ENCODE measurements at places on chromosomes 2 and 18.

GRCh38 chr18:63299837-63300745 lies 19.5 kb downstream of the BCL2 start:
- DNase-seq: no peak

- DNase-seq: no peak
Measured at GRCh38 chr2:54254180-54254579, 1.8 kb downstream of the TSPYL6 start.

- DNase-seq: no peak
Measured at GRCh38 chr2:83015900-83016299, 1443.2 kb downstream of the SUCLG1 start.

GRCh38 chr18:4391859-4392258 lies 63.2 kb downstream of the DLGAP1 start:
- DNase-seq: no peak

DNA sequence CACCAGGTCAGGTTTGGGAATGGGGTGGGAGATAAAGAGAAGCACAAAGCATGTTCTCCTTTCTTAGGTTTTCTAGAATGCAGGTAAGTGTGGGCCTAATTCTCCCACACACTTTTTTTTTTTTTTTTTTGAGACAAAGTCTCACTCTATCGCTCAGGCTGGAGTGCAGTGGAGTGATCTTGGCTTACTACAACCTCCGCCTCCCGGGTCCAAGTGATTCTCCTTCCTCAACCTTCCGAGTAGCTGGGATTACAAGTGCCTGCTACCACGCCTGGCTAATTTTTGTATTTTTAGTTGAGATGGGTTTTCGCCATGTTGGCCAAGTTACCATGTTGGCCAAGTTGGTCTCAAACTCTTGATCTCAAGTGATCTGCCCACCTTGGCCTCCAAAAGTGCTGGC lies 26.3 kb downstream of the LIPG start:
- no peak for DNase-seq

DNA sequence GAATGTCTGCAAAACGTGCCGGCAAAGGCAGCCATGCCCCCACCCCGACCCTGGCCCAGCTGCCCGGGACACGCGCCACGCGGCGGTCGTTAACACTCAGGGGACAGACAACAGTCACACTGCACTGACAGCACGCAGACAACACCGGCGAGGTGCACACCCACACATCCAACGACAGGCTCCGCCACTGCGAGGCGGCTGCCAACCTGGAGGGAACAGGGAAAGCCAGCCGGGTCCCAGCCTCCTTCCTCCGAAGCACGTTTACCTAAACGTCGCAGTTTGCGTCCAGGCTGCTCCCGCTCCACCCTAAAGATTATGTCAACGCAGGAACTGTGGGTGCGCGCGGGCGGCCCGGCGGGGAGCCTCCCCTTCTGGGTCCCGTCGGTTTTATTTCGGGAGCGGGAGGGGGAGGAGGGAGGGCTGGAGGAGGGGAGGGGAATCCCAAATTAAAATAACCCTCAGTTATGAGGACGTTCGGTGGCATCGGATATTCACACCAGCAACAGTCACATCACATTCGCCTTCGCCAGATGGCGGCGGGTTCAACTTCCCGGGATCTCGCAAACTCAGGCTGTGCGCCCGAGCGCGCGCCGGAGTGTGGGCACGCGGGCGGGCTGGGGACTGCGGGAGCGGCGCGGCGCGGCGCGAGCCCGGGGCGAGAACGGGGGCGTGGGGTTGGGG lies 644 bp downstream of the PTGR3 start:
- DNase-seq: no peak

- no peak for DNase-seq
Measured at GRCh38 chr2:10830203-10830602, 17.6 kb upstream of the PDIA6 start.

GRCh38 chr2:97878865-97879264 lies 116.9 kb downstream of the TMEM131 start:
- DNase-seq: no peak

DNA sequence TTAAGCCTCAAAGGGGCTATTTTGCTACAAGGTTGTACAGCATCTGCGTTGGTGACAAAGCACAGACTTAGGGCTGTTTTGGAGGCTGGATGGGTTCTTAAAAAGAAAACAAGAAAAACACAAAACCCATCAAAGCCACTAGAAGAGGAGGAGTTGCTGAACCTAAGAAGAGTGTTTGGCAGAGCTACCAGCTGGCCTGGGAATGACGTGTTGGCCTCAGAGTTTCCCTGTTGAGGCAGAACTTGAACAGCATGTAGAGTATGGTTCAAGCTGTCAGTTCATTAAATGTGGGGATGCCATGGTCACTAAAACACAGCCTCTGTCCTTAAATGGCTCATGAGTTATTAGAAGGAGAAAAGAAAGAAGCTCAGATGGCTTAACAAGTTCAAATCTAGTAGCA lies 162.5 kb downstream of the TTC32 start:
- DNase-seq: no peak

GRCh38 chr2:30613001-30613400 lies 166.0 kb downstream of the LCLAT1 start:
- DNase-seq: no peak

DNA sequence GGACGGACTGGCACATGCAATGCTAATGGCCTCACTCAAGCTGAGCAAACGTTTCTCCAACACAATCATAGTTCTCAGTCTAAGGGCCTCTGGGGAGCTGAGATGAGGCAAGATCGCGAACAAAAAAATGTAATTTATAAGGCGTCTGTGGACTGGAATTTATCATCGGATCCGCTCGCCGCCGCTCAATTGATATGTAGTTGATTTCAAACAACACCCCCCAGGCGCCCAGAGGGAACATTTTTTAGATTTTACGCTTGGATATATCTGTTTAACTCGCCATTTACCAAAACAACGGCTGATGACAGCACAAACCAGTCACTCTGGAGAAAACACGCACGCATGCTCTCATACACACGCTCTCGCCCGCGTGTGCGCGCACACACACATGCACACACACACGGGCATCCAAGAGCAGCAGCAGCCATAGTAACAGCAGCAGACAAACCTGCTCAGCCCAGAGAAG lies 335.8 kb downstream of the SMAD2 start:
- no peak for DNase-seq

DNA sequence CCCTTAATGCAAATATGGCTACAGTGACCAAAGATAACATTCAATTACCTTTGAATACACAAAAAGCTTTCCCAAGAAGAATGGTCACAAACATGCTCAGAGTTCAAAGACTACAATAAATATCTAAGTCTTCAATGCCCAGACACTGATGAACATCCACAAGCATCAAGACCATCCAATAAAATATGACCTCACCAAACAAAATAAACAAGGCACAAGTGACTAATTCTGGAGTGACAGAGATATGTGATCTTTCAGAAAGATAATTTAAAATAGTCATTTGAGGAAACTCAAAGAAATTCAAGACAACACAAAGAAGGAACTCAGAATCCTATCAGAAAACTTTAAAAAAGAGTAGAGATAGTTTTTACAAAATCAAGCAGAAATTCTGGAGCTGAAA lies 40.6 kb upstream of the CAPN13 start:
- no peak for DNase-seq

- no peak for DNase-seq
Measured at GRCh38 chr2:118968042-118968441, 26.0 kb downstream of the MARCO start.

GRCh38 chr2:147511491-147511948 lies 333.3 kb upstream of the ACVR2A start:
- no peak for DNase-seq

GRCh38 chr2:86234563-86235131 lies 35.4 kb downstream of the MRPL35 start:
- no peak for DNase-seq

- no peak for DNase-seq
Measured at GRCh38 chr2:172246649-172247048, 143.9 kb upstream of the DLX2 start.

GRCh38 chr2:6968319-6969100 lies 51.3 kb downstream of the RNF144A start:
- no peak for DNase-seq

- no peak for DNase-seq
Measured at GRCh38 chr2:8026381-8026780, 655.5 kb upstream of the ID2 start.

DNA sequence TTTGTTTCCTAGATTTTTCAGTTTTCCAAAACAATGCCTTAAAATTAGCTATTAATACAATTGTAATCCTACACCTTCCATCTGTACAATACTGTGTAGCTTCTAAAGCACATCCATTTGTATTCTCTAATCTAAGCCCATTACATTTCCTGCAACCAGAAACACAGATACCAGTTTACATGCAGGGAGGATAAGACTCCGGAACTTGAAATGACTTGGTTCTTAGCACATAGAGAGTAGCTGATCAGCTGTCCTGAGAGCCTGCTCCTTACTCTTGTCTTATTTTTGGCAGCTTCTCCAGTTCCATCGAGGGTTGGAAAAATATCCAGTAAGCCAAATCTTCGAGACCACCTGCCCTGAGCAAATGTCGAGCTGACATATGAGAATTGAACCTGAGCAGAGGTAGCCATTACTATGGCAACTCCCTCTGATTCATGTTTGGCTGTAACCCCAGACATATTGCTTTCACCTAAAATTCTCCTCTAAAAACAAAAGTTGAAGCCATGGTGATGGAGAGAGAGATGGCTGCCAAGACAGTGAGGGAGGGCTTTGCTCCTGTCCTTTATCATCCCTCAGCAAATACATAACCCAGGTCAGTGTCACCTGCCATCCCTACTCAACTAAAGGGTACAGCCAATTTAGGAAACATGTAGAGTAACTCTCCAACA lies 542.8 kb downstream of the IRS1 start:
- DNase-seq: no peak

- DNase-seq: no peak
Measured at GRCh38 chr2:191029280-191029950, 15.4 kb upstream of the STAT1 start.

GRCh38 chr2:165586019-165586418 lies 116.5 kb downstream of the CSRNP3 start:
- no peak for DNase-seq

DNA sequence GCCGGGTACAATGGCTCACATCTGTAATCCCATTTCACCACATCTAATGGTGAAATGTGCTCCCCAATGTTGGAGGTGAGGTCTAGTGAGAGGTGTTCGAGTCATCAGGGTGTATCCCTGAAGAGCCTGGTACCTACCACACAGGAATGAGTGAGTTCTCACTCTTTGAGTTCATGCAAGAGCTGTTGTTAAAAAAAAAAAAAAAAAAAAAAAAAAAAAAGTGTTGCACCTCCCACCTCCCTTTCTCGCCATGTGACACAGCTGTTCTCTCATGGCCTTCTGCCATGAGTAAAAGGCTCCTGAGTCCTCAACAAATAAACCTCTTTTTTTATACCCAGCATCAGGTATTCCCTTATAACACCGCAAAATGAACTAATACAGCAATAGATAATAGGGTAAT lies 106.3 kb downstream of the C2orf74 start:
- no peak for DNase-seq

DNA sequence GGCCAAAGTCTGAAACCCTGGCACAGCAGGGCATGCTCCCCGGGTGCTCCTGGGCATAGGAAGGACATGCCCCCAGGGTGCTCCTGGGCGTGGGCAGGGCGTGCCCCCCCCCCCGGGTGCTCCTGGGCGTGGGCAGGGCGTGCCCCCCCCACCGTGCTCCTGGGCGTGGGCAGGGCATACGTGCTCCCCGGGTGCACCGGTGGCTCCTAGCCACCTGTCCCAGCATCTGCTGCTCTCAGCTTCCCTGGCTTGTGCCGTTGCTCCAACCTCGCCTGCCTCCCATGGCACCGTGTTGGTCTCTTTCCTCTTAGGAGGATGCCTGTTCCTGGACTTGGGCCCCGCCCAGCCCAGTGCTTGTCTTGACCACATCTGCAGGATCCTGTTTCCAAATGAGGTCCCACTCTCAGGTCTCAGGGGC lies 95.6 kb upstream of the CTDP1 start:
- DNase-seq: no peak

DNA sequence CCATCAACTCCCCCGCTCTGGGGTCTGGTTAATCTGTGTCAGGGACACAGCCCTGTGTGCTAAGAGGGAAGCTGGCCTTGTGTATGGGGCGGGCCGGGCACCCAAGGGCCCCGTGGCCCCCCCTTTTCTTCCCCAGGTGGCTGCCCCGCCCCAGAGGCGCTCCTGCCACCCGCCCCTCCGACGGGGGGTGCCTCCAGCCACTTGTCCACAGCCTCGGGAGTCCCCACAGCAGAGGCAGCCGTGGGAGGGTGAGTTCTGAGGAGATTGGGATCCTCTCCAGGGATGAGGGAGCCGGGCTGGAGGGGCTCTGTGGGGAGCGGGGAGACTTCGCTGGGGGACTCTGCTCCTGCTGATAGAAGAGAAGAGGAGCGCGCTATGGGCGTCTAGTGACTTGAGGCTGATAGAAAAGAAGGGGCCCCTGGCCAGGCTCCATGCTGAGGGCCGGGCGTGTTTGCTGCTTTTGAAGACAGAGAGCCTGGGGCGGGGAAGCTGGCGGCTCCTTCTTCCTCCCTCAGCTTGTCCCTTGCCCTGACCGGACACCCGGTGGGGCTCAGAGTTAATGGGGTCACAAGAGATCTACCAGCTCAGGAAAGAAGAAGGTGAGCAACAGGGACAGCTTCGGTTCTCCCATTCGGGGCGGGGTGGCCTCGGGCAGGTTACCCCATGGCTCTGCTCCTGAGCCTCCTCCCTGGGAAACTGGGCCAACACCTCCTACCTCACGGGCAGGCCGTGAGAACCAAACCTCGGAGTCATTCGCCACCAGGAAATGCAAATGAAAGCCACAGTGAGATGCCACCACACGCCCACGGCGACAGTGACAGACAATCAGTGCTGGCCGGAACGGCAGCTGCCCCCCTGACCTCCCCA lies 89.4 kb upstream of the TAF1B start:
- DNase-seq: no peak

GRCh38 chr2:227033471-227034148 lies 130.4 kb downstream of the COL4A4 start:
- peak; percentile 25 for DNase-seq

DNA sequence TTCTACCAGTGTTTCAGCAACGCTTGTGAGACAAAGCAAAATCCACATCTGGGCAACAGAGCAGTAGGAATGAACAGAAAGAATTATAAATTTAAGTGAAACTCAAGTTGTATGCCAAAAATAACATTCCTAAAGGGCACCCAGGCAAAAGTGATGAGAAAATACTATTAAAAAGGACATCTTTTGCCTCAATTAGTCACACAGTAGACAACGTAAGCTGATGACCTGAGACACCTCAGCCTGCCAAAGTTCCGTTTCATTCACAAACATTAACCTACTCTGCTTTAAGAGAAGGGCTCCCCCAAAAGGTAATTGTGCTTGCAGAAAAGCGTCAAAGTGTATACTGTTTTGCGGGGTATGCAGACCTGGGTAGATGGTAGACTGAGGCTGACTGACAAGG lies 7.2 kb downstream of the HDLBP start:
- no peak for DNase-seq

- no peak for DNase-seq
Measured at GRCh38 chr2:127614731-127615130, 31.2 kb upstream of the GPR17 start.

DNA sequence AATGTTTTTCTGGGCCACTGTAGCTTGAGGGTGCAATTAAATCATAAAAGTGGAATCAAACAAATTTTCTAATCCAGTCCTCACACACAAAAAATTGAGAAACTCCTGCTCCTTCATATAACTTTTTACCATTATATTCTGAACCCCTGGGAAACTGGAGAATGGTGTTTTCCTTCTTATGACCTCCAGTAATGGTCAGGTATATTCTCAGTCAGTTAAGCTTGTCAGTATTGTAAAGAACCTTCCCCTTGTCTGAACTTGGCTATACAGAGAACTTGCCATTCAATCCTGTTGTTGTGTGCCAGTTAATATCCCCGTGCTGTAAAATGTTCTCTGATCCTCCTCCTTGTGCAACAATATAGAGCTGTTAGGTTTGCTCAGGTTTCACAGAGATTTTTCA lies 39.5 kb downstream of the ZNF804A start:
- no peak for DNase-seq
